GM23248 (cell line): ENCODE measurements at places on chromosomes 1 and 21. TPM values are rescaled to one million over a fixed set of nuclear protein-coding genes. Genes with fewer than 3 reads are reported as not detected.
A peak's percentile ranks its signal among the peaks of the same experiment; 100 is the strongest.

- DNase-seq: no peak
These were observed 260.7 kb downstream of the AJAP1 start for GRCh38 chr1:4915154-4915553.

DNA sequence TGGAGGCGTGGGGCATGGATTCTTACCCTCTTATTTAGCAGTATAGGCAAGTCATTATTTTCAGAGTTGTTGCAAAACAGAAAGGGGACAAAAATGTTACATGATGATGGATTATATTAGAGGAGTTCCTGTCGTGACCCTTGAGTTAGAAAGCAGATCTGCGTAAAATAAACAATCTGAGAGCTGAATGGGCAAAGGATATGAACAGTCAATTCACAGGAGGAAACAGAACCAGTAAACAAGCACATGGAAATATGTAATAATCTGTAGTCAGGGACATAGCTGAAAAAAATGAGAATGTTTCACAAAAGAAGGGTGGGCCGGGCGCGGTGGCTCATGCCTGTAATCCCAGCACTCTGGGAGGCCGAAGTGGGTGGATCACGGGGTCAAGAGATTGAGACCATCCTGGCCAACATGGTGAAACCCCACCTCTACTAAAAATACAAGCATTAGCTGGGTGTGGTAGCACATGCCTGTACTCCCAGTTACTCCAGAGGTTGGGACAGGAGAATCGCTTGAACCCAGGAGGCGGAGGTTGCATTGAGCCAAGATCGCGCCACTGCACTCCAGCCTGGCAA lies 20.9 kb downstream of the RCAN1 start:
- no peak for DNase-seq

- peak; percentile 60 for DNase-seq
These were observed 50.3 kb upstream of the L1TD1 start for GRCh38 chr1:62144238-62144831.

- DNase-seq: no peak
These were observed 2129.8 kb downstream of the NCAM2 start for GRCh38 chr21:23127973-23128372.

The SIM2 gene
- not detected in 2 replicates for total RNA-seq

DNA sequence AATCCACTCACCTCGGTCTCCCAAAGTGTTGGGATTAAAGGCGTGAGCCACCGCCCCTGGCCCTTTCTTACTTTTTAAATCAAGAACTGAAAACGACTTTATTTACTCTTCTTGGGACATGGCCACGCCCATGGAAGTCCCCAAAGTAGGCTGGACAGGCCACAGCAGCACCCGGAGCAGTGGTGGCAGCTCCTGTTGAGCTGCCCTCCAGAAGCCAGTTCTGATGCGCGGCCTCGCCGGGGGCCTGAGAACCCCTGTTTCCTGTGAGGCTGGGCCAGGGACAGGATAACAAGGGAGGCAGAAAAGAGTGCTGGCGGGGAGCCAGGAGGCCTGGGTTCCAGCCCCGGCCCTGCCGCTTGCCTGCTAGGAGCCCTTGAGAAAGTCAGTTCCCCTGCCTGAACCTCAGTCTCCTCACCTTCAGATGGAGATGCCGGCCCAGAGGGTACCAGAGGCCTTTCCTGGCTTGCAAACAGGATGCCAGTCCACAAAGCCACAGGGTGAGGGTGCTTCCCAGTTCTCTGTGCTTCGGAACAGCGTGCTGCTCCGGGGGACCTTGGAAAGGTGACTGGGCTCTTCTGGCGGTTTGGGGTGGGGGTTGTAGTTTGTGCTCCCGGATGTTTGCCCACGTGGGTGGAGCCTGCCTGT lies 59.4 kb downstream of the RUNX3 start:
- no peak for DNase-seq

DNA sequence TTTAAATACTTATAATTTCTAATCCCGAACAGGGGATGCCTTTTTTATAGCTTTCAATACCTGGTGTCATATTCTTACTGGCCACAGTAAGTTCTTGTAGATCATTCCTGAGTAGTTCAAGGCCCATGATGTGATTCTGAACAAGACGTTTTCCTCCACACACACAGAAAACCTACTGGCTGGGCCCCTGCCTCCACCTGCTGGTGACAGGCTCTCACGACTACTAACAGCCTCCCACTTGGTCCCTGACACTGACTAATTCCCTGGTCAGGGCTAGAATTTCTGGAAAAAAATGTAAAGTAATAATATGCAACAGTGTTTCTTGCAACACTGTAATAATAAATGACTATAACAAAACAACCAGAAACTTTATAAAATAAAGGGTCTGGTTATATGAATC lies 50.4 kb upstream of the RIPK4 start:
- DNase-seq: peak; percentile 87

The ZBTB8B gene
- not detected in 2 replicates for total RNA-seq

GRCh38 chr1:121546830-121547591 lies 362.2 kb downstream of the SRGAP2C start:
- DNase-seq: peak; percentile 4

The LMX1A gene
- not detected in 2 replicates for total RNA-seq

GRCh38 chr1:207007352-207008033 lies 25.1 kb downstream of the C1orf116 start:
- DNase-seq: peak; percentile 94

- DNase-seq: no peak
These were observed 1.7 kb upstream of the TRIM67 start for GRCh38 chr1:231159963-231160761.

The SLC45A1 gene
- total RNA-seq: 0.25 and 0.97 TPM in 2 replicates

- no peak for DNase-seq
These were observed 225.3 kb downstream of the SPATA17 start for GRCh38 chr1:217856342-217857034.

DNA sequence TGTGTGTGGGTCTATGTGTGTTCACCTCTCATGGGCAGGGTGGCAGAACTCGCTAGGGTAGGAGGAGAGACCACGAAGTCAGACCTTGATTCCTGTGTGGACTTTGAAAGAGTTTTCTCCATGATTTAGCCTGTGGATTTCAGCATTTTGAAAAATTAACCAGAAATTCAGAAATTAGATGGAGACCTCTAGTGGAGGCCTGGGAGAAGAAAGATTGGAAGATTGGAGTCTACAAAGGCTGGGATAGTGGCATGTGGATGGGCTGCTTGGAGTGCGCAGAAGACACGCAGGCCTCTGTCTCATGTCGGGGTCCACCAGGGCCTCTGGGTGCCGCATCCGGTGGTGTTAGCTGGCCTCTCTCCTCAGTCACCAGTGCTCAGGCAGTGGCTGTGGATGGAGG lies 18.9 kb upstream of the IGSF5 start:
- DNase-seq: peak; percentile 7

- no peak for DNase-seq
These were observed 303.6 kb downstream of the PTPRC start for GRCh38 chr1:198942466-198942865.

DNA sequence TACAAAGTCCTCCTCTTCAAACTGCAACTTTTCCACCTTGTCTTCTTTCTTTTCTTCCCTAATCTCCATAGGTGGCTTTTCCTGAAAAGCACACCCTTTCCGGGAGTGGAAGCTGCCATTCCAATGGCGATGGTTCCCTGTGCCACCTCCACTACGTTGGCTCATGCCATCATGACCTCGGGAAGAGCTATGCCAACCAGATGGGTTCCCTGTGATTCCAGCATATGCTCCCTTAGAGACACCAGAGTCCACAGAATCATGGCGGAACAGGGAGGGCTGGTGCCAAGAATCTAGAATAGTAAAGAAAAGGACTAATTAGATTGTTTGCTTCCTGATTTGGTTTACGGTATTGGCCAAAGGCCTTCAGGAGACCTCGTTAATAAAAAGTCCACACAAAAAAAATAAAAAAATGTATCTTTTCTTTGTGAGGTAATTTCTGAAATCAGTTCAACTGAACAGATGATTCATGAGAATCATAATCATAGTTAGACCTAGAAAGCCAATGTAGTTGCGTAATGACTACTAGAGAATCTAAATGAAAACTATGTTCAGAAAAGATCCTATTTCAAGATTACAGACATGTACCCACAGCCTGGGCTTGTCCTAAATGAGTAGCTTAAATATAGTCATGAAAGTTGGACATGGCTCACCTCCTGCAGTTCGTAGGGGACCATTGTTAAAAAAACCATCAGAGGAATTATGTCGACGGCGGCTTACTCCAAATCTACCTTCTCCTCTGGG lies 30.9 kb upstream of the CCDC17 start:
- DNase-seq: peak; percentile 49

- DNase-seq: no peak
These were observed 43.3 kb downstream of the ZBTB17 start for GRCh38 chr1:15932612-15933011.

GRCh38 chr1:190212450-190212849 lies 265.2 kb downstream of the BRINP3 start:
- DNase-seq: no peak
